Fibroblast of mammary gland (primary cell): ENCODE measurements at places on chromosomes 5 and 9.

DNA sequence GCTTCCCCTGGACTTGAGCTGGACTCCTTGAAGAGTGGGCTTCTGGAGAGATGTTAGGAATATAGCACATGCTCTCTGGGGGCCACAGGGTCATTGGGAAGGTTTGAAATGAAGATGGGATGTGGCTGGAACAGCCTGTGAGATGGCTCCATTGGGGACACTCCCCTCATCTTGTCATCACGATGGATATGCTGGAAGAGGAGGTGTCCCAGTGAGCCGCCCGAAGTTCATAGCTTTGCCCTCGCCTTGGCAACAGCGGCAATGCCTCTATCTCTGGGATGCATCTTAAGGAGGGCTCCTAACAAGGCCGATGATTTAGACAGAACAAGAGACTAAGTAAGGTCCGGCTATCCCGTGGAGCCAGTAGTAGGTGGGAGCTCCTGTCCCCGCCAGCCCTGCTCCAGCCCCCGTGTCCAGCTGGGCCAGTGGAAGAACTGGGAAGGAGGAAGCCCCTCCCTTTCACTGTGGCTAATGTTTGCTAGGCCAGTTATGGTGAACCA, 23.9 kb downstream of the AMBP start:
- DNase-seq: no peak

DNA sequence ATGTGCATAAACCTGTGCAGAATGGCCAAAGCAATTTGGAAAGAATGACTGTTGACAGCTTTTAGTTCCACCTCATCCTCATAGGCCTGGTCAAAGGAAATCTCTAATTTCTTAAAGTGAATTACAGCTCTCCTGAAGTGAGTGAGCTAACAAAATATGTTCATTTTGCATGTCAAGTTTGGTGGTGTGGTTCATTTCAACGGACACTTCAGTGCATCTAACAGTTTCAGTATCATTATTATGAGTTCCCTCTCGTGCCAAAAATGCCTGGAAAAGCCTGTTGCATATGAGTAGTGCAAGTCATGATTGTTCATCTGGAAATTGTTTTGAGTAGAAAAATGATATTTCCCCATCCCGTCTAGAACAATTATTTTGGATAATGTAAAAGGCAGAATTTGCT, 53.2 kb upstream of the HMHB1 start:
- peak; percentile 42 for DNase-seq

GRCh38 chr5:115313632-115314031, 17.2 kb upstream of the CCDC112 start:
- no peak for DNase-seq

DNA sequence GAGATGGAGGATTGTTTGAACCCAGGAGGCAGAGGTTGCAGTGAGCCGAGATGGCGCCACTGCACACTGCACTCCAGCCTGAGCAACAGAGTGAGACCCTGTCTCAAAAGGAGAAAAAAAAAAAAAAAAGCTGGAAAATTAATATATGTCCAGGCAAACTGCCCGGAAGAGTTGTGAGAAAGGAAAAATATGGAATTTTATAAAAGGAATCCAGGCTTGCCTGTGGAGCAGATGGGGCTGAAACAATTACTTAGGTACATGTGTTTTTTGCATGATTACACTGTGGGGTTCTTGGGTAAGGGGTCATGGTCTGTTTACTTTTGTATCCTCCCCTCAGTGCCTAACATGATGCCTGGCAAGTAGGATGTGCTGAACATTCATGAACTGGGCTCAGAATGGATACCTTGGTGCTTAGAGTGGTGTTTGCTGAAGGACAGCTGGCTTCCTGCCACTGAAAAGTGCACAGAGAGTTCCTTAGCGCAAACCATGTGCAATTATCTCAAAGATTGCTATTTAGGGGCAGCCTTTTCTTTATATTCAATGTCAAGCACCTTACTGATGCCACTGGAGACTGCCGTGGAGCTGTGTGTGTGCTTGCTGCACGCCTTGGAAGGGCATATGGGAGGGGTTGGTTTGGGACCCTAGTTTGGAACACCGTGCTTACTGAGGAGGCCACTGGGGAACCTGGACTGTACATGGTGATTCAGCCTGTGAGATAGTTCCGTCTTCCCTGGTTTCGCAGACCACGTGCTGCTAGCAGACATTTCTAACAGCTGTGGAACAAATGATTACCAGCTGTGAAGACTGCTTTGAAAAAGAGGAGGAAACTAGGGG, 78.4 kb downstream of the MAP1B start:
- peak; percentile 86 for DNase-seq

GRCh38 chr5:149489605-149490037, 61.6 kb downstream of the CSNK1A1 start:
- DNase-seq: peak; percentile 72

- no peak for DNase-seq
Observed at GRCh38 chr5:95907740-95908706, 53.6 kb downstream of the ELL2 start.

DNA sequence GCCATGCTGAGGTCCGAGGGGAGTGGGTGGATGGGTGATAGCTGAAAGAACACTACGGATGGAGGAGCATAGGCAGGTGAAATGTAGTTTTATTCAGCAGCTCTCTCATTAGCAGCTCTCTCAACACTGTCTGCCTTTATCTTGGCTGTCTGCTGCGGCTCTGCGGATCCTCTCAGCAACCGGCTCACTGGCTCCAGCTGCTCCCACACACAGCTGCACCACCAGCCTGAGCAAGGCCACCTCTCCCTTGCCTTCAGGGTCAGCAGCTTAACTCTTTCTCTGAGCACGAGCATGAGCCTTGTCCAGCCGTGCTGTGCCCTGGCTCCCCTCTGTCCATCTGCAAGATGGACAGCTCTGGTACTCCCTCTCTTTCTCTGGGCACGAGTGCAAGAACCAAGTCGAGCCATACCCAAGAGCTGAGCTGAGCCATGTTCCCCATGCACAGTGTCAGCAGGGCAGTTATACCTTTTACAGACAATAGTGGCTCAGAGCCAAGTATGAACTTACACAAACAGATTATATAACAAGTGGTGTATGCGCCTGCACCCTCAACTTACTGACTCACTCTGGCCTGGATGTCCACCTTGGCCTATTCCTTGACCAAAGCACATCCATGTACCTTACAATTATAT, 108.5 kb downstream of the MACIR start:
- DNase-seq: no peak

DNA sequence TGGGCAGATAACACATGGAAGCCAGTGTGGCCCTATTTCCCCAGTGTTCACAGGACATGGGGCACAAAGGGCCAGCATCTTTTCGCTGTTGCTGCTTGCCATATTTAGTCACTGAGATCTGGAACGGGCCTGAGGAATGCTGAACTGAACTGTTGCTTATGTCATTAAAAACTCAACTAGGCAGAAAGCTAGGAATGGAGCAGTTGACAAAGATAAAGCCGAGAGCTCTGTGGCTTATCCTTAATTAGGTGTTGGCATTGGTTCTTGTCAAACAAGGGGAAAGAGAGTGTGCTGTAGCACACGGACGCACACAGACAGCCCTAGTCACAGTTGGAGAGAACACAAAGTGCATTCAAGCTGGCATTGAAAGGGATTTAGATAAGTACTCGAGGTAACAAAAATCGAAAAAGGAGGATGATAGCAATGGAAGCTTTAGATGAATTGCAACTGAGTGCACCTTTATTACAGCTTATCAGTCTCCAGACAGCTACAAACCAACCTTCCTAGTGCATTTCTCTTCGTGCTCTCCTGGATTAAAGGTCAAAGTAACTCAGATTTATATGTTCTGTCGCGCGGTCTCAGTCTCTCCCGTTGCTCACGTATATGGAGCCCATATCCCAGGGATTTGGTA, 450.2 kb upstream of the ZNF608 start:
- DNase-seq: no peak

- peak; percentile 34 for DNase-seq
Observed at GRCh38 chr5:11719888-11720481, 184.3 kb downstream of the CTNND2 start.

DNA sequence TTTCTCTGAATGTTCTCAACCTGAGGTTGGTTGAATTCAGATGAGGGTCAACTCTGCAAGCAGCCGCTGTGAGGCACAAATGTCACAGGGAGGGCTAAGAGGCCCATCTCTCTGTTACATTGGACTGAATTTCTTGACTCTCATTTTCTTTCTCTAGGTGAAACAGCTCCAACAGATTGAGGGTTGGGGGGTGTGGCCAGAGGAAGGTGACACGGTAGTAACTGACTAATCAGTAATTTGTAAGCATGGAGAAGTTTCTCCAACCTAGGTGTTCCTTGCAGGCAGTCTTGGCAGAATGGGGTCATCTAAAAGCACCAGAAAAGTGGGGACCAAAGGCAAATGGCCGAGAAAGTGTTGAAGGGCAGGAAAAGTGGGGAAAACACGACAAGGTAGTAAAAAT, 16.8 kb downstream of the CCT5 start:
- no peak for DNase-seq
